ENCODE measurements at places on chromosomes 5 and 9.

DNA sequence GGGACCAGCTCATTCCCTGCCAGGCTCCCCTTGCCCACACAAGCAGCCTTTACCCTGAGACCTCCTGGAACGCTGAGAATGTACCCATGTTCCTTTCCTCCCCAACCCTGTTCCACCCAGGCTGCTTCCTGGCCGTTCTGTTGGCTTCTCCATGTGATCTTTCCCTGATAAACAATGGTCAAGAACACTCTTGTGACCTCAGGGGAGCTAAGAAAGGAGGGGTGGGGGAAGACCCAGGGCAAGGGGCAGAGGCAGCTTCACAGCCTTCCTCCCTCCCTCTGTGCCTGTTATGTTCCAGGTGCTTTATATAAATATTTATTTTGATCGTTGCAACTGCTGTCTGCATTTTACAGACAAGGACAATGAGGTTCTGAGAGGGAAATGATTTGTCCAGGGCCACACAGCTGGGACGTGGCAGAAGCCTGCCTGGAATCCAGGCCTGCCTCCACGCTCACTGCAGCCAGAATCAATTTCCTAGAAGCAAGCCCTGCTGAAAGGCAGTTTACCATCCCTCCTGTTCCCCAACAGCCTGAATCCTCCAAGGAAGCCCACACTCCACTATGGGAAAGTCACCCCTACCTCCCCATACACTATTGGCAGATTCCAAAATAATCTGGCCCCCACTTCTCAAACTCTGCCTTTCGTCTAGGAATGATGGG, 3.9 kb downstream of the SHROOM1 start:
- DNase-seq: no peak

GRCh38 chr9:128251732-128252100, 24.1 kb downstream of the GOLGA2 start:
- no peak for DNase-seq

DNA sequence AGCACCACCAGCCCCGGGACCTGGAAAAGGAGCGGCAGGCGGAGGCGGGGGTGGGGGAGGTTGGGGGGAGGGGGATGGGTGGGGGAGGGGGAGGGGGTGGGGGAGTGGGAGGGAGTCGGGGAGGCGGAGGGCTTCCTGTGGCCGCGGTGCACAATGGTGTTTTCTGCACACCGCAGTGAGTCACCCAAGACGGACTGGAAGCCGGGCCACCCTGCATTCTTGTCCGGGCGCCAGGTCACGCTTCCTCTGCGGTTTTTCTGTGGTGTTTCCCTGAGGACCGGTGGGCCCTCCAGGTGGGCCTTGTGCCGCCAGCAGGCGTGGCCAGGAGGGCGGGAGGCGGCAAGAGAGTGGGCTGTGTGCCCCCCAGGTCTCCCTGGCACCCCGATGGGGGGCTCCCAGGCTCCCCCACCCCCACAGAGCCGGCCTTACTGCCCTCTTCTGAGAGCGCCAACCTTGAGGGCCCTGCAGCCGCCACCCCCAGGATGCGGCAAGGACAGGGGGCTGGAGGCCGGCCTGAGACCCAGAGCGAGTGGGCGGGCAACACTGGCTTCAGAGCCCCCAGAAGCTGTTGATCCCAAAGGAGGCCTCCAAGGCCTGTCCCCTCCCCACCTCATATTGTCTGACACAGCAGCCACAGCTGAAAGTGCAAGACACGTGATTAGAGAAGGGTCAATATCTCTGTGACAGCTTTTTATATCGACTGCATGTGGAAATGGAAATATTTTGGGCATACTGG, 11.1 kb downstream of the EXD3 start:
- peak; percentile 72 for DNase-seq

- no peak for DNase-seq
These were observed 11.0 kb downstream of the FABP6 start for GRCh38 chr5:160240350-160240749.

DNA sequence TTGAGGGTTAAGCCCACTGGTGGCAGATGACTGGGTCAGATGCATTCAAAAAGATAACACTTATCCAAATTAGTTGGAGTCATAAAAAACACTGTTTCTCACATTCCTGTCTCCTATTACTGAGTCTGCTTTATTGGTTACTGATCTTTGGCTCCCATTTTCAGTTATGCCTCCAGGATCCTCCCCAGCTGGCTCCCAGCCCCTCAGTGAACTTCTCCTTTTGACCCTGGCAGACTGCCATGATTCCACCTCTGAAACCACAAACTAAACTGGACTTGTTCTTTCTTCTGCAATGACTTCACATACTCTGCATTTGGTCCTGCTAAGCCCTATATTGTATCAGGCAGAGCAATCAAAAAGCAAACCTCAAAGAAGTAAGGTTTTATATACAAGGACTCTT, 860.8 kb upstream of the DMAC1 start:
- peak; percentile 7 for DNase-seq

- no peak for DNase-seq
These were observed 58.8 kb upstream of the TMEM171 start for GRCh38 chr5:73061593-73061992.
